Stimulated activated CD8-positive, alpha-beta memory T cell treated with anti-CD3 and anti-CD28 coated beads, Interleukin-15, amount 100 ng/mL, for 4 hours (primary cell): ENCODE measurements at places on chromosomes 7 and 10.

GRCh38 chr7:5218564-5219360 is 28.7 kb downstream of the WIPI2 start:
- DNase-seq: no peak

- no peak for DNase-seq
Observed at GRCh38 chr10:77492368-77492994, 145.1 kb downstream of the KCNMA1 start.

GRCh38 chr7:106827626-106828025 is 37.5 kb upstream of the PIK3CG start:
- DNase-seq: no peak

GRCh38 chr7:26397796-26398426 is 106.2 kb downstream of the SNX10 start:
- no peak for DNase-seq

DNA sequence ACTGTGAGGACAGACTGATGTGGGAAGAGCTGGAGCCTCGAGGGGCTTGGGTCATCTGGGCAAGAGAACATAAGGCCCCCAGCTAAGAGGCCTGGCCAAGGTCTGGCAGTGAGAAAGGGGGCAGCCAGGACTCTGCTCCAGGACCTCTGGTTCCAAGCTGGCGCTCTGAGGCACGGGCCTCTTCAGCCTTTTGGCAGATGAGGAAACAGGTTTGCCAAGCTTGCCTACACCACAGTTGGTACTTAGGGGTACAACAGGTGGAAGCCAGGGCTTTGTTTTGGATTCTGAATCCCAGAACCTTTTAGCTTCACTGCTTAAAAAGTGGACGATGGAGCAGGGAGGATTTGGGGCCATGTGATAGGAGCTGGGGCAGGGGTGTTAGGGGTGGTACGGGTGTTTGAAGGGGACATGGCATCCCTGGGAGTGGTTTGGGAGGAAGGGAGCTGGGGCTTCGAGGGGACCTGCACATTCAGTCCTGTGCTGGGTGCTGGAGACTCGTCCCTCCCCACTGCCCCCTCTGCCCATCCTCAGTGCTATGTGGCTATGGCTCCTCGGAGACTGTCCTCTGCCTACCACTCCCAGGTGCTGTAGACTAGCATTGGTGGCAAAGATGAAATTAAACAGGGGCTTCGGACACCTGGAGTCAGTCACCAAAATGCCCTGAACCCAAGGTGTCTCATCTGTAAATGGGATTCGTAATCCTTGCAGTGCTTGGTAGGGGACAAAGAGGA is 30.3 kb downstream of the ZNF775 start:
- DNase-seq: no peak

- DNase-seq: no peak
Observed at GRCh38 chr10:52615756-52616394, 156.7 kb downstream of the MBL2 start.

DNA sequence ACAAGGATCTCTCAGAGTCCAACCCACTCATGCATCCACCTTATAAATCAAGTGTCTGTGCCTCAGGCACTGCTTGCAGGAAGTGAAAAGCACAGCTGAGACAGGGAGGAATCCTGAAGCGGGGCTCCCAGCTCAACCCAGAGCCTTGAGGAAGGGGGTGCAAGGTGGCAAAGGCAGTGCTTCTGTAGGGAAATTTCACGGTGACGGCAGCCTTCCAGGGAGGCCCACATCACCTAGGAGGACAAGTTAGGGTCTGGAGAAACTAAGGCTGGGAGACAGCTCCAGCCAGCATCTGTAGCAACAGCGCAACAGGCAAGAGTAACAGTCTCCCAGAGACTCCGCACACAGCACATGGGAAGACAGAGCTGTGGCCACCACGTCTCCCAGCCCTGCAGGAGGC is 2.7 kb downstream of the AOC1 start:
- DNase-seq: no peak

DNA sequence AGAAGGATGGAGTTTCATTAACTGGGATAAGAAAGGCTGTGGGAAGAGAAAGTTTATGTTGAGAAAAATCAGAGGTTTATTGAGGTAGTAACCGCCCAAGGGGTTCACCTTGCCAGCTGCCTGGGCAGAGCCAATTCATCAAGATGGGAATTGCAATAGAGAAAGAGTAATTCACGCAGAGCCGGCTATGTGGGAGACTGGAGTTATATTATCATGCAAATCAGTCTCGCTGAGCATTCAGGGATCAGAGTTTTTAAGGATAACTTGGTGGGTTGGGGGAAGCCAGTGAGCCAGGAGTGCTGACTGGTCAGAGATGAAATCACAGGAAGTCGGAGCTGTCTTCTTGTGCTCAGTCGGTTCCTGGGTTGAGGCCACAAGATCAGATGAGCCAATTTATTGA is 70.6 kb downstream of the MALRD1 start:
- DNase-seq: no peak

DNA sequence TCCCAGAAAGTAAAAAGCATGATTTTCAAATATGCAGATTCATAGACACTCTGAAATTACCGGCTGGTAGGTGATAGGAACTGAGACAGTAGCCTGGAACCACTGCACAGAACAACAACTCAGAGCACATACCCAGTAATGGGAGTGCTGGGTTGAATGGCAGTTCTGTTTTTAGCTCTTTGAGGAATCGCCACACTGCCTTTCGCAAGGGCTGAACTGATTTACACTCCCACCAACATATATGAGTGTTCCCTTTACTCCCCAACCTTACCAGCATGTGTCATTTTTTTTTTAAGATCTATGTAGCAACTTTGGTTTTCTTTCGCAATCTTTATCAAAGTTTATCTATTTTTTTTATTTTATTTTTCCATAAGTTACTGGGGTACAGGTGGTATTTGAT is 358.8 kb downstream of the CALN1 start:
- DNase-seq: no peak

- no peak for DNase-seq
Observed at GRCh38 chr7:17502213-17503060, 204.0 kb downstream of the AHR start.

DNA sequence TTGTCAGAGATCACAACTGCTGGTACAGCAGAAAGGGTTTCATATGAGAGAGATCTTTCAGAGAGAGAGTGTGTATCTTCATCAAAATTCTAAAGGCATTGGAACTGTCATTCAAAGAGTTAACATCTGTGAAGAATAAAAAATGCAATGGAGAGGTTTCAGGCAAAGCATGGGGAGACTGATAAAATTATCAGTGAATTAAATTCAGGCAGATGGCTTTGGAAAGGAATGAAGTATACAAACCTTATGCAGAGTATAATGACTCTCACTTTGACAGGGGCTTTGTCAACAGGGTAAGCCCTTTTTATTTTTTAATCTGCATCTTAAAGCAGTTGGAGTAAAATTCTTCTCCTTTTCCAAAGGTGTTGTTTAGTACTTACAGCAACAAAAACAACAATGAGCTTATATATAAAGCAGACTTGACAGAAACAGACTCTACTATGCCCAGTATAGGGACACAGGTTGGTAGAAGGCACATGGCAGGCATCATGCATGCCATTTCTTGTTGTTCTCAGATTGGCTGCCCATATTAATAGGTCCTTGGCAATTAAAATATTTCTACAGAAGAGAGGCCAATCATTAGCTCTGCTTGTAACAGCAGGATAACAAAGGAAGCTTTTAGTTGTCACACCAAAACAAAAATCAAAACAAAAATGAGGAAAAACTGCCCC is 54.9 kb upstream of the NXPH1 start:
- no peak for DNase-seq

DNA sequence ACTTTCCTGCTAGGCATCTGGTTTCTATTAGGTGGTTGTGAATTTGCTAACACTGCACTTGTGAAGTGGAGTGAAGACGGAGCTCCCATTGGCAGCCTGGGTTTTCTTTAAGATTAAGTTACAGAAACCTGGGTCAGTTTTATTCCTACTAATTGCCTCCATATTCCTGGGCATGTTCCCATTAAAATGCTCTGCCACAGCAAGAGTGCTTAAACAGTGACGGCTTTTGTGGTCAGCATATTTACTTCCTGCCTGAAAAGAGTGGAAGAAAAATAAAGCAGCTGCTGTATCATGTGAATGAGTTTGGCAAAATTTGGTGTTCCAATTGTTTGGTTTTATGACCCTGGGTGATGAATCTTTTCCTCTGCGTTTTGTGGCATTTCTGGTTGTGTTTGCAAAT is 96.9 kb upstream of the PLXDC2 start:
- DNase-seq: no peak

GRCh38 chr10:1212571-1213141 is 156.5 kb downstream of the WDR37 start:
- no peak for DNase-seq

DNA sequence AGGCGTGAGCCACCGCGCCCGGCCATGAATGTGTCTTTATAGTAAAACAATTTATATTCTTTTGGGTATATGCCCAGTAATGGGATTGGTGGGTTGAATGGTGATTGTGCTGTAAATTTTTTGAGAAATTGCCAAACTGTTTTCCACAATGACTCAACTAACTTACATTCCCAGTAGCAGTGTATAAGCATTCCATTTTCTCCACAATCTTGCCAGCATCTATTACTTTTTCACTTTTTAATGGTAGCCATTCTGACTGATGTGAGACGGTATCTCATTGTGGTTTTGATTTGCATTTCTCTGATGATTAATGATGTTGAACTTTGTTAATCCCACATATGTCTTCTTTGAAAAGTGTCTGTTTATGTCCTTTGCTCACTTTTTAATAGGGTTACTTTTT is 1187.9 kb downstream of the XPNPEP1 start:
- DNase-seq: no peak

GRCh38 chr7:27936768-27937102 is 196.8 kb downstream of the TAX1BP1 start:
- DNase-seq: no peak

- DNase-seq: no peak
Observed at GRCh38 chr7:113083132-113083815, 3.4 kb downstream of the GPR85 start.

DNA sequence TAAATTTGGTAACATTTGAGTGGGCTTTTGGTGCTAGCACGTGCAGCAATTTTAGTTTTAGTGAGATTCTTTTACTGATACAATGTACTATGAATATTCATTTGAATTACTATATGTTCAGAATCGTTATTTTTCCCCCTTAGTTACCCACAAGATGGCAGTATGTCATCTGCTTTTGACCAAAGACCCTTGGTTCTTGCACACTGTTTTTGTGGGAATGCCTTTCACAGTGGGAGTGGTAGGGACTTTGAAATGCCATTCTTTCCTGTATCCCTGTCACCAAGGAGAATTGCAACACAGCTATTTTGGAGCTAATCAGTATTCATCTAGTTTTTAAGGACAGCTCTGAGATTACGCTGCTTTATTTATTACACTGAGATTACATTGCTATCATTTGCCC is 40.6 kb downstream of the SEC23IP start:
- no peak for DNase-seq

- no peak for DNase-seq
Observed at GRCh38 chr10:85594239-85594638, 772.4 kb downstream of the GRID1 start.

GRCh38 chr10:116147147-116147905 is 125.7 kb downstream of the GFRA1 start:
- DNase-seq: no peak

- DNase-seq: no peak
Observed at GRCh38 chr7:34337163-34337562, 320.9 kb upstream of the NPSR1 start.

GRCh38 chr7:924541-925231 is 29.8 kb downstream of the ADAP1 start:
- peak; percentile 57 for DNase-seq
